ENCODE measurements at places on chromosomes 3 and 15.

DNA sequence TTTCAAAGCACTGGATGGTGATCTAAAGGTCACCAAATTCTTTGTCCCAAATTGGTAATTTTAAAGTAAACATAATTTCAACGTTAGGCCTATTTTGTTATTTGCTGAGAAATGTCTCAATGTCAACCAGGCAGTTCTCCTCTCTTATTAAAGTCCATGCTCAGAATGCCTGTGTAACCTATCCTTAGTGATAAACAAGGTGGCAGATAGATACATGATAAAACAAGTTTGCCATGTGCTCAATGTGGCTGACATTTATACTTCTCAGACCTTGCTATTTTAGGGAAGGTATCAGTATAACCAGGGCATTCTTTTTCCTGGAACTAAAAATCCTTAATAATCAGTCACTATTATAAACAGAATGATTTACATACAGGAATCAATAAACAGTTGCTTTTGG lies 8.5 kb downstream of the MBNL1 start:
- DNase-seq, result no peak

DNA sequence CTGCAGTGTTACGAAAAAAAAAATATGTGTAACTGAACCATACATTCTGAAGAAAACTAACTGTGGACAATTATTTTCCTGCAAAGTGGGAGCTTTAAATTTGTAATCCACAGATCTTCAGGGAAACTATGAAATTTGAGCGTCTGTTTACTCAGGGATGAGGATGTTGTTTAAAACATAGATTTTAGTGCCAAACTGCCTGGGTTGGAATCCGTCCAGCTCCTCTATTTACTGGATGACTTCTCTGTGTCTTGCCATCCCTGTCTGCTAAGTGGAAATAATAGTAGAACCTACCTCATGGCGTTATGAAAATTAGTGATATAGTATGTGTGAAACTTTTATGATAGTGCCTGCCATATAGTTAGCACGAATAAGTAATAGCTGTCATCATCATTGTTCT lies 666.5 kb downstream of the SQOR start:
- DNase-seq, result no peak

DNA sequence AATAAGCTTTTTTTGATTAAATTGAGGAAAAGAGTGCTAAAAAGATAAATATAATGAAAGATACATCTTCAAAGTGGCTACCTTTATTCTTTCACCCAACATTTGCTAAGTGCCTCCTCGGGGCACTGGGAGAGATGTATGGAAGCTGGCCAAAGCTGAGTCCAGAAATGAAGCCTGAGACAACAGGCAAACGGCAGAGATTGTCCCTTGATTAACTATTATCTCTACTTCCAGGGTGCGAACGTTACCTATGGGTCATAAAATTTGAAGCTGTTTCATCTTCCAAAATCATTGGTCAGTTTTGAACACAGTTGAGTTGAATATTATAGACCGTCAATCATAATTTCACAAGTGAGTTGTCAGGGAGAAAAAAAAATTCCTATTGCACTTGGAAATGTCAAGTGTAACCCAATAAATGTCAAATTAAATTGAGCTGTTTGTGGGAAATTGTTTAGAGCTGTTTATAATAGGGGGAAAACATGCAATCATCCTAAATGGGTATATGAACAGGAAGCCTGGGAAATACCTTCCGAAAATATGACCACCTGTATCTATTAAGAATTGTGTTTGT lies 73.9 kb downstream of the SUCLG2 start:
- DNase-seq, result no peak

- DNase-seq, result no peak
These were observed 108.2 kb upstream of the UBE2E2 start for GRCh38 chr3:23094890-23095462.

- no peak for DNase-seq
These were observed 42.6 kb downstream of the DZIP1L start for GRCh38 chr3:138072796-138073195.

GRCh38 chr3:170440344-170440743 lies 21.7 kb downstream of the CLDN11 start:
- DNase-seq, result no peak

- DNase-seq, result peak; percentile 69
These were observed 1.1 kb upstream of the FGF7 start for GRCh38 chr15:49421991-49422390.

DNA sequence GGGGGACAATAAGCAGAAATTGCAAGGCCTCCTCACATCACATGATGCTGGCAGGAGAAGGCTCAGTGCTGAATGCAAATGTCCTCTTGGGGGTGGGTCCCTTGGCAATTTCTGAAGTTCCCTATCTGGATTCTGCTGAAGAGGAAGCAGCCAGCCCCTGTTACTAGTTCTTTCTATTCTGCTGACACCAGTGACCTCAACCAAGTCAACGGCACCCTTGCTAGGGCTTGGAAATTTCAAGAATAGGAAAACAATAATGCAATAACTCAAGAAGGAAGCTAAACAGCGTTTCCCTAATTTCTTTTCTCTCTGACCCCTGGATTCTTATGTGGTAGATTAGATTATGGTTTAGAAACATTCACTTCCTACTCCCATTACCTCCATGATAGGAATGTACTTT lies 46.2 kb upstream of the FOXP1 start:
- DNase-seq, result peak; percentile 23

- no peak for DNase-seq
These were observed 16.9 kb upstream of the C15orf61 start for GRCh38 chr15:67504056-67504455.

- DNase-seq, result no peak
These were observed 52.8 kb downstream of the CALML4 start for GRCh38 chr15:68152342-68152741.

Measured in OCI-M1 (cell line).